D721Med (cell line): ENCODE measurements at places on chromosomes 11 and 22.

- no peak for DNase-seq
Measured at GRCh38 chr11:11480971-11481370, 127.9 kb upstream of the CSNK2A3 start.

- no peak for DNase-seq
Measured at GRCh38 chr22:40609216-40609615, 27.3 kb downstream of the MRTFA start.

- no peak for DNase-seq
Measured at GRCh38 chr11:118638726-118639125, 31.3 kb downstream of the PHLDB1 start.

DNA sequence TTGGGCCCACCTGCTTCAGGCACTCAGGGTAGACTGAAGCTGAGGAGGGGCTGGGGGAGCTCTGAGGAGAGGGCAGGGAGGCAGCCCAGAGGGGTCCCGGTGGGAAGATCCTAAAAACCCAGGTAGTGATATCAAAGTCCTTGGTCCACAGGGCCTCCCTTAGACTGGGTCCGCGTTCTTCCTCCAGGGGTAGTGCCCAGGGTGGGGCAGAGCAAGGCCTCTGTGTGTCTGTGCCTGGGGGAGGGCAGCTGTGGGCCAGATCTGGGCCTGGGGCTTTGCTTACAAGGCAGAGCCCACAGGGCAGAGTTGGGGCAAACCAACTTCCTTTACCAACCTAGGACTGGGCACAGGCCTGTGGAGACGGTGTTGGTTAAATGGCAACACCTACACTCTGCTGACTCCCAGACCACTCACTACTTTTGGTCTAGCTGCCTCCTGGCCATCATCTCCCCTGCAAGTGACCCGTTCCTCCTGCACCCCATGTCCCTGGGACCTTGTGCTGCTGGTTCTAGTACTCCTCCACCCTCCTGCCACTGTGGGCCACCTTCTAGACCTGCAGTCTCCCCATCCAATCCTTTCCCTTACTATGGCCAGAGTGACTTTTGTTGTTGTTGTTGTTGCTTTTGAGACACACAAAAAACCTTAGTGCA, 15.8 kb downstream of the ATG16L2 start:
- no peak for DNase-seq

DNA sequence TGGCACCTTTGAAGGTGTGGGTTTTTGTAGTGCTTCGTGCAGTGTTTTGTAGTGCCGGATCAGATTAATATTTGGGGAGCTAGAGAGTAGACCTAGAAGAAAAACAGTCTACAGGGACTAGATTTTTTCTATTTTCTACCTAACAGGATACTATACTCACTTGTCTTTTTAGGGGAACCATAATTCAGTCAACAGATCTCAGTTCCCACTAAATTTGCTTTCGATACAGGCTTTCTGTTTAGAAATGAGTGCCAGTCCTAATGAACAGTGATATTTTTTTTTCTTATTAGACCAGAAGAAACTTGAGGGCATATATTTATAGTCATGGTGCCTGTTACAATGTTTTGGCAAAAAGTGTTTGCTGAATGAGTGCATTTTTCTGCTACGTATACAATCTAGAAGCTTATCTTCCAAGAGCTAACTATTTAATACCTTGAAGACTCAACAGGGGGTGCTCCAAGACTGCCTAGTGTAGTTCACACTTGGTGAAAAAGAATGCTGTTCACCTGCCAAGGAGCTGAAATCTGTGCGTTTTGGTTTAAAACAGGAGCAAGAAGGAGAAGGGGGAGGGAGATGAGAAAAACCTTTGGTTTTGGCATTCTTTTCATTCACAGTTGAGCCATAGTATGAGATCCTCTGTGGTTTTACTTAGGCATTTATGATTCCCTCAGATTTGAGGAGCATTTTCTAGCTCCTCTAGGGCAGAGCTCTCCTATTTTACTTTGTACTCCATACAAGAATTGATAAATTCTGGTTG, 44.9 kb upstream of the VSTM5 start:
- no peak for DNase-seq

GRCh38 chr11:102121329-102121728, 11.1 kb downstream of the YAP1 start:
- no peak for DNase-seq

- no peak for DNase-seq
Measured at GRCh38 chr11:74775762-74776161, 27.1 kb downstream of the RNF169 start.

- DNase-seq, result no peak
Measured at GRCh38 chr11:78838417-78838816, 263.8 kb upstream of the NARS2 start.

- DNase-seq, result no peak
Measured at GRCh38 chr11:45394294-45395085, 108.3 kb upstream of the SYT13 start.

DNA sequence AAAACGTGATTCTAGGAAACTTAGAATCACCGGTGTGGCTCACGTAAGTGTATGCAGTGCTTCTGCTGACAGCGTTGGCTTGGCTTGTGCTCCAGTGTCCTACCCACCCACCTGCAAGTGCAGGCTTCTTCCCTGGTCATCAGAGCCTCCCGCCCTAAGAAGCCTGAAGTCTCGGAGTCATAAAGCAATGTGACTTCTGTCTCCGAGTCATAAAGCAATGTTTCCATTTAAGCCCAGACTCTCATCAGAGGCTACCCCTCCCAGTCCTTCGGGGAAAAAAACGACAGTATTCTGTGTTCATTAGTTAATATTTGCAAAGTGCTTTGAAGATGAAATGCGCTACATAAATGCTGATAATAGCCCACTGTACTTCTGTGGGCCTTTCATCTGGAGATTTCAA, 293.8 kb downstream of the OPCML start:
- DNase-seq, result no peak

- DNase-seq, result no peak
Measured at GRCh38 chr22:44519886-44520285, 21.9 kb upstream of the RTL6 start.

- no peak for DNase-seq
Measured at GRCh38 chr11:15493921-15494620, 379.3 kb downstream of the INSC start.

DNA sequence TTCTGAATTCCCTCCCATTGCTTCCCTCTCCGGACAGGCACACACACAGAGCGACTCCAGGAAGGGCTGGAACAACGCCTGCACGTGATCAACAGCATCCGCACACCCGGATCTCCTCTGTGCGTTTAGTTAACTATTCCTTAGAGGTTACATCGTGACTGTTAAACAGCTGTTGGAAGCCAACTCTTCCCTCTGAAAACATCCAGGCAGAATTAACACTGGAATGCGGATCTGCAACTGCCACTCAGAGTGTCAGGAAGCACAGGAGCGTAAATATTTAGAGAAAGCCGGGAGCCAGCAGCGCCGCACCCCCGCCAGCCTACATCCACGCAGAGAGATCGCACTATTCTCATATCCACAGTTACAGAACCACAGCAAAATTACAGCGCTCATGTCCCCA, 46.2 kb downstream of the SHANK2 start:
- no peak for DNase-seq

DNA sequence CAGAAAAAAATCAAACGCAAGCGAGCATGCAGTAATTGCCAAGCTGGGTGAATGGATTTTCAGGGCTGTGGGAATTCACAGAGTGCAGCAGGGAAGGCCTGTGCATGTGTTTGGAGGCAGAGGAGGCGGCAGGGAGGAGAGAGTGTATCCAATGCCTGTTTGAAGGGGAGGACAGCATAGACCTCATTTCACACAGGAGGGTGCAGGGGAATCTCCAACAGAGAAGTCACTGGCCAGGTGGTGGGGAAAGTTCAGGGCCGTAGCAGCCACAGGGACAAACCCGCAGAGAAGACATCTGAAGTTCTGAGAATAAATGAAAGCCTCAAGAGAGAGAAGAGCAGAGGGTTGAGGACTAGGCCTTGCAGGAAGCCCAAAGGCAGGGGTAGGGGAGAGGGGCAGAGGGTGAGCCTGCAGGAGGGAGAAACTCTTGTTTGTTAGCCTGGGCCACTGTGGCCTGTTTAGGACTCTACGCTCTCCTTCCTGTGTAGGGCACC, 19.2 kb upstream of the KDM2A start:
- DNase-seq, result no peak

- DNase-seq, result no peak
Measured at GRCh38 chr11:70090961-70091381, 12.9 kb downstream of the ANO1 start.
